Cortex of kidney (tissue), 1 donor: ENCODE measurements at places on chromosomes 12 and 14.

- no peak for DNase-seq
Observed at GRCh38 chr12:49357103-49357678, 10.1 kb upstream of the SPATS2 start.

GRCh38 chr12:74624201-74624600 lies 86.6 kb downstream of the ATXN7L3B start:
- no peak for DNase-seq

- DNase-seq: no peak
Observed at GRCh38 chr12:22670762-22671161, 45.8 kb downstream of the ETNK1 start.

DNA sequence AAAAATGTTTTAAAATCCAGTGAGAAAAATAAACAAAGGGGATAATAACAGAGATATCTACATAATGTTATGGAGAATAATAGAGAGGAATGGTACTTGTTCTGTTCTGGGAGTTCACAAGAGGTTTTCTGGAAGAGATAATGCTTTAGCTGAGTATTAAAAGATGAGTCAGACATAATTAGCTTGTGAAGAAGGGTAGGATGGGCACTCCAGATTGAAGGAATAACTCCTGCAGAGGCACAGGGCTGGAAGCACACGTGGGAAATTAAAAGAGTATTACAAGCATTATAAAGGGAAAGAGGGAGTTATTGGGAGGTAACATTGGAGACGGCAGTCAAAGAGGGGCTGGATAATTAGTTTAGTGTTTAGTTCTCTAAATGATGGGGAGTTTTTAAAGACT lies 124.9 kb upstream of the BTG1 start:
- DNase-seq: no peak

- DNase-seq: no peak
Observed at GRCh38 chr12:57039016-57039798, 10.7 kb downstream of the MYO1A start.

- no peak for DNase-seq
Observed at GRCh38 chr12:6362403-6362802, 13.0 kb downstream of the SCNN1A start.

- no peak for DNase-seq
Observed at GRCh38 chr12:130945786-130946492, 7.8 kb upstream of the ADGRD1 start.

GRCh38 chr14:94129758-94130414 lies 482 bp upstream of the IFI27L2 start:
- no peak for DNase-seq

DNA sequence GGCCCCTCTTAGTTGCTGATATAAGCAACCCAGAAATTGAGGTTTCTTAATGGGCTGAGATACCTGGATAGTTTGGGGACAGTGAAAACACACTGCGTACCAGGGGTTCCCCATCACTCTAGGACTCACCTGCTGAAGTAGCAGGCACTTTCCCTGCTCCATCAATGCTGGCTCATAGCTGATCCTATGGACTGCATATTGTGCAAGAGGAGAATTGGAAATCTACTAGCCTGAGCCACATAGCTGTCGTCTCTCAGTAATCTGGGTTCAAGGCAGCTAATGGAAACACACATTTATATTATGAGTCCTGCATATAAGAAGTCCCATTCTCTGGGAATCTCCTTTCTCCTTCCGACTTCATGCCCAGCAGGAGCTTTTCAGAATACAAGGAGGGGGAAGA lies 7.3 kb upstream of the DUSP6 start:
- DNase-seq: no peak

DNA sequence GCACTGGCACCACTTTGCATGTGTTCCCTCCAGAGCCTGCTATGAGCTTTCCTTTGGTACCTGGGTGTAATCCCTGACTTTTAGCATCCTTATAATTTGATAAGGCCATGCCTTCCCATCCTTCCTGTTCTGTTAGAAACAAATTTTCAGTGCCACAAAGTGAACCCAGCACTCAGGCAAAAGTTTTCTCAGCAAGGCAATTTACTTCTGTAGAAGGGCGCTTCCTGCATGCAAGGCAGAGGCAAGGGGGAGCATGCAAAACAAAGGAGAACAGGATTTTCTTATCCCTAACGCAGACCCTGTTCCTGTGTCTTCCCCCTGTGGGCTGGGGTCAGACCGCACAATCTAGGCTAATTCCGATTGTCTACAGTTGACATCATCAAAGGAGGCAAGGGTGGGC lies 108.7 kb downstream of the RIN3 start:
- no peak for DNase-seq

GRCh38 chr12:6361834-6362233 lies 13.5 kb downstream of the SCNN1A start:
- DNase-seq: no peak

DNA sequence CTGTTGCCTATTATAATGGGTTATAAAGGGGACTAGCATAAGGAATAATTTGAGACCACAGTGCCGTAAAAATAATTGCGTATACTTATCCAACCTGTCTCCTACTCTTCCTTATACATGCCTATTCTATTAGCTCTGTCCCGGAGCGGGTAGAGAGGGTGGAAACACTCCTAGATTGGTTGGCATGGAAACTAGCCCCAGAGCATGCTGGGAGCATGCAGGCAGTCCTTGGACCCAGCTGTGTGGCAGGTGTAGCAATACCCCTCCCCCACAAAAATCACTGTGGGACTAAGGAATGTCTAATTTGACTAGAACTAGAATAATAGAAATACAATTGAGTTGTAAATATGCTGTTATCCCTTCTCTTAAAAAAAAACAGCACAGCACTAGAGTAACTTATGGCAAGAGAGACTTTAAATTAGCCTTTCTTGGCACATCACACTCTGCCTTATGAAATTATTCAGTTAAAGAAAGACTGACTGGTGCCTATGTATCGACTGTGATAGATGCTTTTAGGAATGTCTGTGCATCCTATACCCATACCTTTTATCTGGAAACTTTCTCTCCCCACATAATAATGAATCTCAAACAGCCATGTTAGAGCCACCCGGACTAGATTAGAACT lies 244.0 kb upstream of the DAAM1 start:
- no peak for DNase-seq

DNA sequence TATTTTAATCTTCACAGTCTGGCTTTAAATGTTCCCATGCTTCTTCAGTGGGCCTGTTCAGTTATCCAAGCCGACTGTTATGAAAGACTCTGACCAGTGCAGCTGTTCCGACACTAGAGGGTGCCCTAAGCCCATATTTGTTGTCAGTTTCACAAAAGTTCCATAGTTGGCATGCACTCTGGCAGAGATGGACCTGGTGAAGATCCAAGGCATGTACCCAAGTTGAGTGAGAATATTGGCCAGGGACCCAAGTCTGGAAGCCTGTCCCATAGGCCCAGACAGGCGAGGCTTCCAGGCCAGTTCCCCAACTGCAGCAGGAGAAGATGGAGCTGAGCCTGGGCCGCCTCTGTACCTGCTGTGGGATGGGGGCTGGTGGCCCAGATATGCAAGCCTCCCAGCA lies 27.4 kb upstream of the GUCY2C start:
- DNase-seq: no peak

DNA sequence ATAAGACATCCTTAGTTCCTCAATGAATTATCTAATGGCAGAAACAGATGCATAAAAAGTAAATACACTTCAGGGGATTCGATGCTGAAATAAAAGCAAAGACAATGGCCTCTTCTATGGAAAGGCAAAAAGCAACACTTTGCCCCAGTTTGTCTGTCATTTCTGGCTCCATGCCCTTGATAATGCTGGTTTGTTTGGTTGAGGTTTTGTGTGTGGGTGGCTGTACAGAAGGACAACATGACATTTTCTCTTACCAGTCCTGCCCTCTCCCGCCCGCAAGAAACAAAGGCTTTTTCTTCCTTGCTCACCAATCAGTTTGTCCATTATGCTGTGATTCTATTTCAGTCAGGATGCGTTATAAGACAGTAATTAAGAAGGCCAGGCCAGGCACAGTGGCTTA lies 18.1 kb upstream of the WDR89 start:
- DNase-seq: no peak

DNA sequence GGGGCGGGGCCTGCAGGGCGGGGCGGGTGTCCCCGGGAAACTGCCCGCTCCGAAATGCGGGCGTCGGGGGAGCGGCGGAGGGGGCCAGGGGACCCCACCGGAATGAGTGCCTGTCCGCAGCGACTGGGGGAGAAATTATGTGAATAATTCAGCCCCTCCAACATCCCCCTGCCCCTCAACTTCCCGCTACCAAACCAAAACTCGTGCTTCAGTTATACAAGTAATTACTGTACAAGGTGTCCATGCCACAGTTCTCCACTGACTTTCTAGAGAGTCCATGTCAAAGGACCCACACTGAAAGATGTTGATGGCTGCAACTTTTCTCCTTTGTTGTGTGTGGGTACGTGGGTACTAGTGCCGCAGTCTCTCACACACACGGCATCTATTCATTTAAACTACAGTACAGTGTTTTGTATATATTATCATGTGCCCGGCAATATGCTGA lies 414 bp upstream of the CDK17 start:
- DNase-seq: peak; percentile 33

DNA sequence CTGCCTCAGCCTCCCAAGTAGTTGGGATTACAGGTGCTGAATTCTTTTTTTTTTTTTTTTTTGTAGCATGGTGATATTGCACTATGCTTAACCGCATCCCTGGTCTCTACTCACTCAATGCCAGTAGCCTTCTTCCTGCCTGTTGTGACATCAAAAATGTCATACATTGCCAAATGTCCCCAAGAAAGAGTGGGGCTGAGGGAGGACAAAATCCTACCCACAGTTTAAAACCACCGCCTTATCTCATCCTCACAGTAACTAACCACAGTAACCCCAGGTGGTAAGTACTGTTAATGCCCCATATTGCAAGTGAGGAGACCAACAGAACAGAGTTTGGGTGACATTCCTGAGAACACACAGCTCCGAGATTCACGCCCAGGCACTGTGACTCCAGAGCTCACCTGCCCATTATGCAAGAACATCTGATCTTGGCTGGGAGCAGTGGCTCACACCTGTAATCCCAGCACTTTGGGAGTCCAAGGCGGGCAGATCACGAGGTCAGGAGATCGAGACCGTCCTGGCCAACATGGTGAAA lies 19.6 kb downstream of the MORN3 start:
- no peak for DNase-seq

DNA sequence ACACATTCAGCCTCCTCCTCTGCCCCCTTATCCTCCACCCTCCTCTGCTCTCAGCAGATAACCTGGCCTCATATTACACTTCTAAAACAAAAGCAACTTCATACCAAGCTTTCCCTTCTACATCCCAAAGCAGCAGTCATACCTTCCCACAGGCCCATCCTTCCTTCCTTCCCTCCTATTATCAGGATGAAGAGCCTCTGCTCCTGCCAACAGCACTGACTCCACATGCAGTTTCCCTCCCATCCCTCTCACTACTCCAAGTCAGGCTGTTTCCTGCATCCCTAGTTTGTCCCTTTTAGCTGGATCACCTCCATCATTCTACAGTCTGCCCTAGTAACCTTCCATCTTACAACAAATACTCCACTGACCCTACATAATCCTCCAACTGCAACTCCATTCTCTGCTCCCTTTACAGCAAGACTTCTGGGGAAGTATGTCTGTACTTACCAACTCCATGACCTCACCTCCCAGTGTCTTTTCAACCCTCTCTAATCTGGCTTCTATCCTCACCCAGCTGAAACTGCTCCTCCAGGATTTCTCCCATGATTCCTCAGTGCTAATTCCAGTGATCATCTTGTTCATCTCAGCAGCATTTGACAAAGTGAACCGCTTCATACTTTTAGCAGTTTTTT lies 4.9 kb upstream of the YEATS4 start:
- no peak for DNase-seq

- no peak for DNase-seq
Observed at GRCh38 chr12:92365333-92365732, 219.7 kb upstream of the BTG1 start.

- DNase-seq: no peak
Observed at GRCh38 chr14:26773906-26774593, 176.2 kb upstream of the NOVA1 start.

GRCh38 chr12:132310181-132311040 lies 19.0 kb downstream of the GALNT9 start:
- no peak for DNase-seq

DNA sequence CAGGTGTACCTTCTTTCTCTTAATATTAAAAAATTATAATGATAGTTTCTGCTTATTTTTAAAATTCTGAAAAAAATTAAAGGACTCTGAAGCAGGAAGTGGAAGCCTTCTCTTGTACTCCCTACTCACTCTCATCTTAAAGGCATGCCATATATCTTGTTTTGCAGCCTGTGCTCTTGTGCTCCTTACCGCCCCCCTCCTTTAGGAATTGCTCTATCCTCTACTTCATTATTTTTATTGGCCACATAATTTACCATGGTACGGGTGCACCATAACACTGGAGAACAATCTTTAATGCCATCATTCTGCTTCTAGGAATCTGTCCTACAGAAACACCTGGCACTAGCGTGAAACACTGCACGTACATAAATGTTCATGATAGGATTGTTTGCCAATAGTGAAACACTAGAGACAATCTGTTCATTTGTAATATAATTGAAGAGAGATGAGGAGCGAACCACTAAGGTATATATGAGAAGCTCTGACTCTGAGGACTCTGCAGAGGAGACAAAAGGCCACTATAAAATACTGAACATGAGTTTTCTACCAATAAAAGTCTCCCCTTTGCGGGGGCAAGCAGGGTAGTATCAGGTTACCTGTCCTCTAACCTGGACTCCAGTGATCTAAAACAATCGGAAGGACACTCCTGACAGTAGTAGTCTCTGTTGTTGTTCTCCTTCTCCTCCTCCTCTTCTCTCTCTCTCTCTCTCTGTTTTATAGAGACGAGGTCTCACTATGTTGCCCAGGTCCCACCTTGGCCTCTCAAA lies 6.3 kb upstream of the NYNRIN start:
- no peak for DNase-seq

DNA sequence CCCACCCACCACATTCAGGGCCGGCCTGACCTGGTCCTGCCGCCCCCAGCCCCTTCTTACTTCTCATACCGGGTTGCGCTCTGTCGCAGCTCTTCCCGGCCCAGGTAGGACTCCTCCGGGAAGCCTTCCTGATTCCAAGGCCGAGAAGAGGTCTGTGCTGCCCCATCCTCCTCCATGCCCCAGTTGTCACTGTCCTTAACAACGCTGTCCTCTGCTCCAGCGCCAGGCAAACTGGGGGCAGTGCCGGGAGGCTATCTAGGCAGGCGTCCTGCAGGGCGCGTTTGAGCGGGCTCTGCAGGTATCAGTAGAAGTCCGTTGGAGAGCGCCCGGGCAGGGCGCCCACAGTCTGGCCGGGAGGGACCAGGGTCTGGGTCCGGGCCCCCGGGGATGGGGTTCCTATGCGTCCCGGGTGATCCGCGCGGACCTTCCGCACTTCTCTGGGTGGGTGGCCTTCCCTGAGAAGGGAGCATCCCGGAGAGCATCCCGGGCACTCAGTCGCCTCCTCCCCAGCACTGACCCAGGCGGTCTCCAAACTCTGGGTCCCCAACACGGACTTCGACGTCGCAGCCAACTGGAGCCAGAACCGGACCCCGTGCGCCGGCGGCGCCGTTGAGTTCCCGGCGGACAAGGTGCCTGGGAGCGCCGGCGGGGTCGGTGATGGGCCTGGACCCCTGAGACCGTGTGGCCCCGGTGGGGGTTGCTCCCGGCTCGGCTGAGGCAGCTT lies 900 bp downstream of the AMN start:
- DNase-seq: no peak

GRCh38 chr12:119938049-119938667 lies 50.9 kb upstream of the BICDL1 start:
- no peak for DNase-seq
